Iris pigment epithelial cell (primary cell): ENCODE measurements at places on chromosomes 2 and 18.

- peak; percentile 34 for DNase-seq
Measured at GRCh38 chr2:232668805-232669444, 28.2 kb upstream of the GIGYF2 start.

DNA sequence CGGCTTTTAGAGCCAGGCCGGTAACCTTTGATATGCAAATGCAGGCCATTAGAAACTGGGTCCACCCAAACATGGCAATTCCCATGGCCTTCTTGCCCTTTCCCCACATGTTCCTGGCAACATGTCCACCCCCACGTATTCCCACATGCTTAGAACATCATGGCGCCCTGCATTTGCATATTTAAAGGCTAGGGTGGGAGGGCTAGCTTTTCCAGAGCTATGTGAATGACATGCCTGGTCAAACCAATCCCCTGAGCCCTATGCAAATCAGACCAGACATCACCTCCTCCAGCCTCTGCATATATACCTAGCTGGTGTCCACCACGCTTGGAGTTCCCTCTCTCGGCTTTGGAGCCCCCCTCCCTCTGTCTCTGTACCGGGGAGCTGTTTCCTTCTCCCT, 481.9 kb downstream of the CDH2 start:
- DNase-seq = no peak

- no peak for DNase-seq
Measured at GRCh38 chr18:30271716-30272115, 770.8 kb downstream of the DSC3 start.

DNA sequence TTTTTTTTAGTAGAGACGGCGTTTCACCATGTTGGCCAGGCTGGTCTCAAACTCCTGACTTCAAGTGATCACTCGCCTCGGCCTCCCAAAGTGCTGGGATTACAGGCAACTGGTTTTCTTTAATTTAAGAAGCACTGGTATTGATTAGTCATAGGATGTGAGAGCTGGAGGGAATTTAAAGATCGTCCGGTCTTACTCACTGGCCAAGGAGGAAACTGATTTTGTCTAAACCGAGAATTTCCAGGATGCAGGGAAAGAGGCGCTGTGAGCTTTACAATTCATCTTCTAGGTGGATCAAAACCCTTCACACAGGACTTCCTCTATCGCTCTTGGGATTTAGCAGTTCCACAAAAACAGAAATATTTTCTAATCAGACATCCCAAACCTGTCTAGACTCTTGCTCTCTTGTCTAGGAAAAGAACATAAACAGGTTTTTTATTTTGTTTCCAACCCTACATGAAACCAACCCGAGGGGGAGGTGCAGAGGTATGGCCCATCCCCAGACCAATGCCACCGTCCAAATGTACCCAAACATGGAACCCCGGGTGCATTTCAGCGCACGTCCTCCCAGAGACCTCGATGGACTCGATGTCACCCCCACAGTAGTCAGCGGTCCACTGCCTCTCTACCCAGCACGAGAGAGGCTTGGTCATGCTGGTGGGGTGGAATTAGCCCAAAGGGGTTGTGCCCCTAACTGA, 12.5 kb upstream of the TUBB6 start:
- peak; percentile 66 for DNase-seq

DNA sequence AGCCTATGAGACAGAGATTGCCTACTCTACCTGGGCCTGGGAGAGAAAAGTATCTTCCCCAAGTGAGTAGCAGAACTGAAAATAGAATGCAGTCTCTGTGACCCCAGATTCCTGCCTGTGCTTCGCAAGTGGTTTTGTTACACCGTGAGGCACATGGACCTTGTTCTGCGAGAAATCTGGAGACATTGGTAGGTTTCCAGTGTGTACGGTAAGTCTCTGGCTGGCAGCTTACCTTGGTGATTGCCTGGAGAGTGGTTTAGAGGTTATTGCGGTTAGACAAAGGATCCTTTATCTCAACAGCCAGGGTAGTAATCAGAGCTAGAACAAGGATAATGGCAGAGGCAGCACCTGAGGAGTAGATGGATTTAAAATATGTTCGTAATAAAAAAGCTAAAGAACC, 606.0 kb upstream of the GCFC2 start:
- DNase-seq = no peak

DNA sequence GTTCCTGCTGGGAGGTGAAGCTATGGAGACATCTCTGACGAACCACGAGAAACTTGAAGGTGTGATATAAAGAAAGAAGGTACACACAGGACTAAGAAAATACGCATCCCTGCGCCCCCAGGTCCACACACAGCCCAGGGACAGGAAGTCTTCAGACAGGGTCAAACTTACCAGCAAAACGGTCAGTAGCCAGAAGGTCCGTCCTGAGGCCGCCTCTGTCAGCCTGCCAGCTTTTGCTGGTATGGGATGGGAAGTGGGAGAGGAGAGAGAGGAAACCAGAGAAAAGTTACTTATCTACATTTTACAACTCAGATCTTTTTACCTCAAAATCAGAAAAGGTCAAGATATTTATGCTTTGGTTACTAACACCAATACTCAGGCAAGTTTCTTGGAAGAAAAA, 47.2 kb downstream of the HDLBP start:
- DNase-seq = no peak

DNA sequence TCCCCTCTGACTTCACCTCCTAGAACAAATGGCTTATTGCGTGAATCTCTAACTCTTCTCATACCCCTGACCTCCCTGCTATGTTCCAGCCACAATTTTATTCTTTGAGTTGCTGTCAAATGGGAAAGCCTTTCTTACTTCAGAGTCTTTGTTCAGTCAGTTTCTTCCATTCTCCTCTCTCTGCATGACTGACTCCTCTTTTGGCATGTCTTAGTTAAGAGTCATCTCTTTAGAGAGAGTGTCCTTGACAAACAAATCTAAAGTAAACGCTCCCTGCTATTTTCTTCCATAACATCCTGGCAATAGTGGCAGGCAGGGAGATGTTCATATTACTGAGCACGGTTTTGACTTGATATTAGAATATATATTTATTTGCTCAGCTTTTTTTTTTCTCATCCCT, 170.7 kb upstream of the ERBB4 start:
- DNase-seq = peak; percentile 72

DNA sequence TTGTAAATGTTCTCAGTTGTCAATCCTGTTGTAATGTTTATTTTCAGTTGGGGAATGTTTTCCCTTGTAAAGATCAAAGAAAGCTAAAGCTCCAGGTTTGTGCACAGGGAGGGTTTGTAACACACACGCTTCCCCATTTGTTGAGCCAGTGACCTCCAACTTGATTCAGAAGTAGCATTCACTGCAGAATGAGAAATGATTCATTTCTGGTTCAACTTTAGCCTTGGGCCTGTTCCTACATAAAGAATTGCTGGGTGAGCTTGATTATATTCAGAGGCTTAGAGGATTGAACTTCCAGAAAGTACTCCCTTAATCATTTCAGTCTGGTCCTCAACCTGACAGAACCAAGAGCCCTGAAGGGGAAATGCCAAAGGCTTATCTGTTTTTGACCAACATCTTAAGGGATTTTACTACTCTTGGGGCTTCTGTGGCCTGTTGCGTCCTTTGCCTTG, 70.6 kb upstream of the CAVIN2 start:
- DNase-seq = peak; percentile 57

DNA sequence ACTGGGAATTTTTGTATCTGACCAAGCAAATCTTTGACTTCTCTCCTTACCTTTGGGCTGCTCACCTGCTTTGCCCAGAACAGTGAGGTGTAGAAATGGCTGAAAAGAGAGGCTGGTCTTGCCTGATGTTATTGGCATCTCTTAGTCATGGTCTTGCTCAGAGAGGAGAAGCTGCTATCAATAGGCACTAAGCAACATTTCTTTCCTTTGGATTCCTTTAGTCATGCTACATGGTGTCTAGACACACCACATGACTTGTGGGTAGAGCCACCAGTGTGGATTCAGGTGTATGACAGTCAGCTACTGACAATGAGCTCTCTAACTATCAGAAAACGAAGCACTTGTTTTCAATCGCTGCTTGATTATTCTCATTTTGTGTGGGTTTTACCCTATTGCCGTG, 341.3 kb upstream of the DCC start:
- DNase-seq = no peak

- no peak for DNase-seq
Measured at GRCh38 chr18:74950479-74950878, 258.5 kb downstream of the PTGR3 start.

- no peak for DNase-seq
Measured at GRCh38 chr2:10030311-10030736, 13.0 kb upstream of the KLF11 start.

GRCh38 chr2:124959581-124959980, 934.5 kb downstream of the CNTNAP5 start:
- DNase-seq = peak; percentile 0

DNA sequence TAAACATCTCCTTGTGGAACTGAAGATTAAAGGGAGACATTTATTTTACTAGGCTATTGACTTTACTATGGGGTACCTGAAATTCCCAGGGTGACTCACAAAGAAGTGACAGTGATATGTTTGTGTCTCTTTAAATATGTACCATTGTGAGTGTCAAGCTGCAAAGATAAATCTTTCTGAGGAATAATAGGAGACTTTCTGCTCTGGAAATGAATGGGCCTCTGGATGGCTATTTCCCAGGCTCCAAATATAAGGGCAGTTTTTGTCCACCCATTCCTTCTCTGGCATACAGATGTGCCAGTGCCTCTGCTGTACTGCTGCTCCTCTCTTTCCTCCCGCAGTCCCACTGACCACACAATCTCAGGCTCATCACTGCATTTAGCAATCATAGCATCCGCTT, 586.4 kb upstream of the CNTNAP5 start:
- DNase-seq = no peak

DNA sequence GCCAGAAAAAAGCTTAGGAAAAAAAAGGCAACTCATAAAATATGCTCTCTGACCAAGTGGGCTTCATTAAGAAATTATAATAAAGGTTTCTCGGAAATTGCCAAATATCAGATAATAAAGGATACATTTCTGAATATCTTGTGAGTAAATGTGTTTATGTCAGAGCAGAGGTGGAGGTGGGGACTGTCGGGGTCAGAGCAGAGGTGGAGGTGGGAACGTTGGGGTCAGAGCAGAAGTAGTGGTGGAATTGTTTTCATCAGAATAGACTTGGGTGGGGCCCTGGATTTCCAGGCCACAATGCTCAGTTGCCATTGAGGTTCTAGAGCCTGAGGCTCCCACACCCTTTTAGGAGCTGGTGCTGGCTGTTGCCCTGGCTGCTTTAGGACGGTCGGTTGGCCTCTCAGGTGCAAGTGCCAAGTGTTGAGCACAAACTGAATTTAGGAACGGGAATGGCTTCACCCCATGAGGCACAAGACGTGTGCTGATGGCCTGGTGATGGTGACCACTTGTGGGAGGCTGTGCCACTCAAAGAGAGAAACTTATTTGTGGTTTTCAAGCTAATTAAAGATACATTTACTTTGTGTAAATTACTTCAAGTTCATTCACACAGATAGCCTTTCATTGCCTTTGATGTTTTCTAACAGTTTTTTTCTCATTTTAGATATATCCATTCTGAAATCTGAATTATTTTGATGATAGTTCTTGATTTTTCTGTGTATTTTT, 131.5 kb downstream of the ATP9B start:
- DNase-seq = peak; percentile 18

- peak; percentile 81 for DNase-seq
Measured at GRCh38 chr2:164145093-164145987, 409.5 kb upstream of the FIGN start.

- DNase-seq = peak; percentile 57
Measured at GRCh38 chr2:100610381-100610831, 47.6 kb downstream of the PDCL3 start.

- no peak for DNase-seq
Measured at GRCh38 chr2:100394111-100394641, 23.3 kb downstream of the CHST10 start.

DNA sequence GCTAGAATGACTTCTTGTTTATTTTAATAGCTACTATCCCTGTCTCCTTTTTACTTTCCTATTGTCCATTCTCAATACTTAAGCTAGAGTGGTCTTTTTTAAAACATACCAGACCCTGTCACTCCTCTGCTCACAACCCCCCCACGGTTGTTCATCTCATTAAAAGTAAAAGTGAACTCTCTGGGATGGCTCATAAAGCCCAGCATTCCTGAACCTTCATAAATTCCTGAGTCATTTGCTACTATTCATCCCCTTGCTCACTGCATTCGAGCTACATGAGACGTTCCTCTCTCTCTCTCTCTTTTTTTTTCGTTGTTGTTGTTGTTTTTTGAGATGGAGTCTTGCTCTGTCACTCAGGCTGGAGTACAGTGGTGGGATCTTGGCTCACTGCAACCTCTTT, 148.7 kb upstream of the DSEL start:
- peak; percentile 76 for DNase-seq

- no peak for DNase-seq
Measured at GRCh38 chr2:191565647-191566198, 112.2 kb upstream of the NABP1 start.

- peak; percentile 84 for DNase-seq
Measured at GRCh38 chr2:42567364-42567763, 1.1 kb upstream of the MTA3 start.

DNA sequence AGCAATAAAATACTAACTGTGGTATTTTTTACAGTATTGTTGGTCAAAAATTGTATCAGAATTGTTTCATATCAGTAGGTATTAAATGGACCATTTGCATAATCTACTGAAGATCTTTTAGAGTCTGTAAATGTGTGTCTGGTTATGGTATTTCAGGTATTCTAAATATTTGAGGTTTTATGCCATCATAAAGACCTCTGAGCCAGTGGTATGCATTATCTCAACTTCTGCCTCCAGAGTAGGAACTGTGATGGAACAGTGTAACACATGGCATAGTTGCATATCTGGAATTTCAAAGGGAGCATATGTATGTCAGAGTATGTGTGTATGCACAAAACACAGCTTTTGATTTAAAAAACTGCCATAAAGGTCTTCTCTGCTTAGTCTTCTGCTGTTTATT, 15.4 kb downstream of the GREB1L start:
- DNase-seq = peak; percentile 41

DNA sequence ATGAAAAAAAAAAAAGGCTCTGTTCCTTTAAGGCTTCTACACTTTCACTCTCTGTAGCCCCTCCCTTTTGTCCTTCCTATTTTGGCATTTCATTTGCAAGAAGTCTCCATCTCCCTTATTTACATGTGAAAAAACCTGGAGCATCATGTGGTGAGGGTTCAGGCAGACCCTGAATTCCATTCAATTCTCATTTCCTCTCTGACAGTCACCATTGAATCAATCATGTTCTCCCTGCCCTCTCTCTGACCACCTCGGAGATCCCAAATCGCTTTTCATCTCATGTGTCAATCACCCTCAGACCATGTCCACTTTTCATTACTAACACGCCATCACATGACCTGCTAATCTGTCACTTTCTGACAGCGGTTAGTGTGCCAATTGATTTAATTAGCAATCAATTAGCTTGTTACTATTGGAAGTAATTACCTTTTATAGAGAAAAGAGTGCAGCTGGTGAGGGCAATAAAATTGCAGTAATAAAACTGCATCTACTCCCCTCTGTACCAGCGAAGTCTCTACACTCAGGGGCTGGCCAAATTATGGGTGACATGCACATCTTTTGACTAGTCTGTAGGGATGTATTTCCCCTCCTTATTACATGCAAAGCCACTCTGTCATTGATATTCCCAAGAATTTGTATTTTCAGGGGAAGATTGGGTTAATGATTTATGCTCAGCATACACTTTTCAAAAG, 317.4 kb downstream of the EN1 start:
- DNase-seq = no peak

GRCh38 chr2:86398500-86399474, 42.4 kb upstream of the KDM3A start:
- DNase-seq = no peak

- DNase-seq = no peak
Measured at GRCh38 chr2:142521492-142521891, 356.0 kb upstream of the KYNU start.

GRCh38 chr2:11102466-11102865, 52.8 kb upstream of the SLC66A3 start:
- no peak for DNase-seq
